T-helper 2 cell (primary cell): ENCODE measurements at places on chromosomes 12 and 14.

- DNase-seq: no peak
These were observed 14.3 kb upstream of the PAPLN start for GRCh38 chr14:73223049-73223448.

- no peak for DNase-seq
These were observed 777 bp downstream of the ARF3 start for GRCh38 chr12:48956279-48957140.

DNA sequence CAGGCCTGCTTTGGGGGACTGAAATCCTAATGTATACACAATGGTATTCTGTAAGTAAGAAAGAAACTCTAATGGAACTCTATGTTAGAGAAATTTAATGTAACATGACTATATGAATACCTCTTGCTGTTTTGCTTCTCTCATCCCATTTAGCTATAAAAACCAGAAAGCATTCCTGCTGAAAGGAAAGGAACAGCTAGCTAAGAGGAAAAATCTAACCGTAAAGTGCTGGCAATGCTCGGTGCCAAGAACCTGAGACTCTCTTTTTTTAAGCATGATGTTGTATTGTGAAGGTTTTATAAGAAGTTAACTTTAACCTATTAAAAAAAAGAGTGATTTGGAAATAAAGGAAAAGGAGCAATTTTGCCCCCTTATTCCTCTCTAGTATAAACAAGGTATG, 75.6 kb upstream of the DACT1 start:
- DNase-seq: no peak

- no peak for DNase-seq
These were observed 100.3 kb downstream of the MYRFL start for GRCh38 chr12:69925291-69925690.
